ENCODE measurements at places on chromosomes 12 and 14.
A peak's percentile ranks its signal among the peaks of the same experiment; 100 is the strongest.

DNA sequence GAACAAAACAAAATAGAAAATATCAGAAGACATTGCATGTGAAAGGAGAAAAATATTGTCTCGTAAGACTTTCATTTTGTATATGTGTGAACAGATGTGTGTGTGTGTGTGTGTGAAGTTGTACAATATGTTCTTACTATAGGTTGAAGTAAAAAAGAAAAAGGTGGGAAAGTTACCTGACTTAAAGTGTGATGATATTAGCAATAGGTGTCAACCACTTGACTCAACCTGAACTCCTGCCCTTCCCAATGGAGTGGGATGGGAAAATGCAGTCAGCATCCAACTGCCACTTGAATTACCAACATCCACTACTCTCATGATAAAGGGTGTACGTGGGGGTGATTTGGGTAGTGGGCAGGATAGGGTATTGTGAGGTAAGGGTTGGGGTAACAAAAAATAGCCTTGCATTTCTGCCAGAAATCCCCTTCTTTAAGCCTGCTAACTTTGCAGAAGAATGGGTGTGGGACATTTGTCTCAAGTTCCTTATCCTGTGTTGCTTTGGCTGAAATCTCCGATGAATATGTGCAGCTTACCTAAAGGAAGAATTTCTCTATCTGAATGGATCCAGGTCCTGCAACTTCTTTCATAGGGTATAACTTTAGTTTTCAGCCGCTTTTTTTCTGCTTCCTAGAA lies 181.6 kb downstream of the CHST11 start:
- no peak for DNase-seq

GRCh38 chr12:6858799-6859198 lies 6.8 kb downstream of the USP5 start:
- no peak for DNase-seq

GRCh38 chr14:99484106-99484505 lies 2.9 kb downstream of the CCNK start:
- no peak for DNase-seq

DNA sequence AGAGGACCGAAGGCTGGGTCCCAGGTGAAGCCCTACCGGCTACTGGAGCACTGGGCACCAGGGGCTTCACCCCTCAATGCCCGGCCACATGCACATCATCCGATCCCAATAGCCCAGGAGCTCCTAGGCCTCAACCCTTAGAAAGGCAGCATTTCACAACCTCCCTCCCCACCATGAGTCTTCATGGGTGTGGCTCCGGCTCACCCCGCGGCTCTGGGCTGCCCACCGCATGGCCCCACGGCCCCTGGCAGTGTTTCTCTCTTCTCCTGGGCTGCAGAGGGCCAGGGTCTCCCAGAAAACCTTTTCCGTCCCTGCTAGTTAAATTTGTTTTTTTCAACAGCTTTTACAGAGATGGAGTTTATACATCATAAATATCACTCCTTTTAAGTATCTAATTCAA lies 28.6 kb upstream of the DLK1 start:
- DNase-seq, result no peak

DNA sequence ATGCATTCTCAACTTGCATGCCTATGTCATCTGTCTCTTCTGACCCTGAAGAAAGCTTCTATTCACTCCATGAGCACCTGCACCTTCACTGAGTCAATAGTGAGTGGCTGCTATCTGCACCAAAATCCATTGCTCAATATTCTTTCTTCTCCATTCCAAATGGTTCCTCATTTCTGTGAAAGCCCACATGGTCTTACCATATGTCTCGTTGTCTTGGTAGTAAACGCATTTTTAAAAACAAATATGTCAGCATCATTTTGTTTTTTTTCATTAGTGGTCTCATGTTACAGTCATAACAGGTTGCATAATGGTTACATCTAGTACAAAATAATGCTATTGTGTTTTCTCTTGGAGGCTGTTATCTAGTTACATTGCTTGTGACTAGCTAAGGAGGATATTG lies 106.9 kb upstream of the CPM start:
- DNase-seq, result no peak

- no peak for DNase-seq
Observed at GRCh38 chr12:23655112-23655511, 294.4 kb downstream of the SOX5 start.

DNA sequence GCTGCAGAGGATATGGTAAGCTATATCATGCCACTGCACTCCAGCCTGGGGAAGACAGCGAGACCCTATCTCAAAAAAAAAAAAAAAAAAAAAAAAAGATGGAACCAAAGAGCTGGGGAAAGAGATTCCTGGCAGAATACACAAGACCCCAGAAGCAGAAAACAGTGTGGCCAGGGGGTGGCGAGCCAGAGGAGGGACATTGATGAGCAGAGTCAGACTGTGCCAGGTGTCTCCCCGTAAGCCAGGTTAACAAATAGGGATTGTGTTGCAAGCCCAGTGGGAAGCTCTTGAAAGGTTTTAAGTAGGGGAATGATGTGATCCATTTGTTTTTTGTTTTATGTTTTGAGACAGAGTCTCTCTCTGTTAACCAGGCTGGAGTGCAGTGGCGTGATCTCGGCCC lies 56.1 kb downstream of the FIGNL2 start:
- DNase-seq, result no peak

- no peak for DNase-seq
Observed at GRCh38 chr12:8549381-8549780, 8.7 kb upstream of the CLEC4E start.

- no peak for DNase-seq
Observed at GRCh38 chr12:124737772-124738635, 125.7 kb downstream of the SCARB1 start.

DNA sequence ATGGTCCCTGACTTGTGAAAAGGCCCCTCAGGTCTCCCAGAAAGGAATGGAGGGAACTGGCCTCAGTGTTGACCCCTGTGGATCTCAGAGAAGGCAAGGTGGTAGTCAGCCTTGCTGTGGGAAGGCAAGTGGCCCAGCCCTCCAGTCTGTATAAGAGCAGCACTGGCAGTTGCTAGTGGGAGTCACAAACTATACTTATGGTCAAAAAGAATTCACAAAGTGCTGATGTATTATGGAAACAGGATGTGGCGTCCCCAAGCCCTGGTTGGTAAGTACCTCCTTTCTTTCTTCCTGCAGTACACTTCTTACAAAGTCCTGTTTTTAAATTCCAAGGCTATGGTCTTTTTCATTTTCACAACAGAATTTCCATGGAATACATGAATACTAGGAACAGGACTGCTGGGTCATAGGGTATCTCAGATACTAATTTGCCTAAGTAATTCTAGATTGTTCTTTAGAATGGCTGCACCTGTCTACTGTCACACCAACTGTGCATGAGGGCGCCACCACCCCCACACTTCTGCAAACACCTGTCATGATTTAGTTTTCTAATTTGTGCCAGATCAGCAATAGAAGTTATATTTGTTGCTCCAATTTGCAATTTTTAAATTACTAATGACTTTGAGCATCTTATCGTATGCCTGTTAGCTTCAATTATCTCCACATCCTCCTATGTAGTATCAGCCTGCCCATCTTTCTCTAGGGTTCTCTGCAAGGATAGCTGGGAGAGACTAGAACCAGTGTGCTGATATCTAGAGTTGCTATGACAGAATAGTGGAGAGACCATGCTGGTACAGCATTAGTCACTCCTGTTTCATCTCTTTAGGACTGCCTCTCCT lies 40.7 kb upstream of the TMEM263 start:
- DNase-seq, result no peak

- no peak for DNase-seq
Observed at GRCh38 chr12:131700271-131700670, 10.6 kb upstream of the SFSWAP start.

GRCh38 chr12:51905471-51906429 lies 1.6 kb upstream of the ACVRL1 start:
- peak; percentile 91 for DNase-seq

DNA sequence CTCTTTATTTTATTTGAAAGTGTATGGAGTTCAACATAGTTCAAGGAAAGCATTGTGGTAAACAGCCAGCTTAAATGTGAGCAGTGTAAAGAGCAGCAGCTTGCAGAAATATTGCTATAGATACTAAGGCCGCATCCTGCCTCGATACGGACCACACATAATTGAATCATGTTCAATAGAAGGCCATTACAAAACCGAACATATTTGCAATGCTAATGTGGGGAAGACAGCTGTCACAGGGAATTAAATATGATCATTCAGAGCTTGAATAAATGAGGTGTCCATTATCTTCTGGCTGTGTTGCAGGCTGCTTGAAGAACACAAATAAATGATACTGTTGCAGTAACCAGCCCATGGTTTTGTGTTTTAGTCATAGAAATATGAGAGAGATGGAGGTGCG lies 173.2 kb downstream of the BRMS1L start:
- no peak for DNase-seq

DNA sequence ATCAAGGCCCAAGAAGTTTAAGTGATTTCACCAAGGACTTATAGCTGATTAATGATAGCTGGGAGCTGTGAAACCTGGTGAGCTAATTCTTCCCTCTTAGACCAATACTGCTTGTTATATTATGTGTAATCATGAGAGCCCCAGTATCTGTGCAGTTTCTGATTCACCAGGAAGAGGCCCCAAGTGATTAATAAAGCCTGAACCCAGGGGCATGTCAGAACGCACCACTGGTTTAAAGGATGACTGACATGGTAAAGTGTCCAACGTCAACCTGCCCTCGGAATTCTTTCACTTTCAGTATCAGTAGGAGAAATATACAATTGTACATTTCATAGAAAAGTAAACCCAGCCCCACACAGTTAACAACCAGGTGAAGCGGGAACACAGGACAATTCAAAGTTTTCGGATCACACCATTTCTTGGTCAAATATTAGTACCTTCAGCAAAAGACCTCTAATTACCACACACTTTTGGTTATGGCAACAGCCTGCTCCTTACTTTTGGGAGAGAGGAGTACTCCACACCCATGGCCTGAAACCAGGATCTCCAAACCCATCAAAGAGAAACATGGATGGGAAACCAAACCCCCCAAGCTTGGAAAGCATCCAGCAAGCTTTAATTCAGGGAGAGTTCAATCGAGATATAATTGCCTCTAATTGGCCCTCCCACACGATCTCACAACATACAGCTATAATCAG lies 28.5 kb downstream of the TMCC3 start:
- DNase-seq, result no peak

GRCh38 chr12:88638966-88639760 lies 58.9 kb upstream of the KITLG start:
- DNase-seq, result no peak

DNA sequence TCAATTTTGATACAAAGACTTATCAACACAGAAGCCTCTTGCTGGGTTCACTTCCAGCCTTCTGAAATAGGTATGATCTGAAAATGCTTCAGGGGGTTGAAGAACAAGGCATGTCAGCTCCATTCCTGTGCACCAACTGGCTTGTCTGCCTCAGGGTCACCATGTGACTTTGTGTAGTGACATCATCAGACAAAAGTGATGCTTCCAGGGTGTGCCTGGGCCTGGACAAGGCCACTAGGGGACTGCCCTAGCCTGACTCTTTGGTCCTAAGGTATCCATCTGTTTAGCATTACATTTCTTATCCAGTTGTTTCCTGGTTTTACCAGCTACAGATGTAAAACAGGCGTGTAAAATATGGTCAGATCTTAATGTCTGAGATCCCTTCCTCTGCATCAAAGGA lies 155.6 kb downstream of the CAND1 start:
- no peak for DNase-seq

DNA sequence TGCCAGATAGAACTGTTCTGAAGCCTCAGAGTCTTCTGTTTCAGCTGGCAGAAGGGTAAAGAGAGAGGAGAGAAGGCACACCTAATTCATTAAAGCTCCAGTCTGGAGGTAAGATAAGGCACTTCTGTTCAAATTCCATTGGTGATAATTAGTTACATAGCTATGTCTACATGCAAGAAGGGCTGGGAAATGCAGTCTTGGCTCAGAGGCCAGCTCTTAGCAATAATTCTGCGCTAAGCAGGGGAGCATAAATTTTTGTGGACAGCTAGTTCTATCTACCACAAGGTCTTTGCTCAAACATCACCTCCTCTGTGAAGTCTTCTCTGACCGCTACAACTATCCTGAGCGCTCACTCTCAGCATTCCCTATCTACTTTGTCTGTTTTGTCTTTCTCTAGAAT lies 14.3 kb upstream of the E2F7 start:
- no peak for DNase-seq

DNA sequence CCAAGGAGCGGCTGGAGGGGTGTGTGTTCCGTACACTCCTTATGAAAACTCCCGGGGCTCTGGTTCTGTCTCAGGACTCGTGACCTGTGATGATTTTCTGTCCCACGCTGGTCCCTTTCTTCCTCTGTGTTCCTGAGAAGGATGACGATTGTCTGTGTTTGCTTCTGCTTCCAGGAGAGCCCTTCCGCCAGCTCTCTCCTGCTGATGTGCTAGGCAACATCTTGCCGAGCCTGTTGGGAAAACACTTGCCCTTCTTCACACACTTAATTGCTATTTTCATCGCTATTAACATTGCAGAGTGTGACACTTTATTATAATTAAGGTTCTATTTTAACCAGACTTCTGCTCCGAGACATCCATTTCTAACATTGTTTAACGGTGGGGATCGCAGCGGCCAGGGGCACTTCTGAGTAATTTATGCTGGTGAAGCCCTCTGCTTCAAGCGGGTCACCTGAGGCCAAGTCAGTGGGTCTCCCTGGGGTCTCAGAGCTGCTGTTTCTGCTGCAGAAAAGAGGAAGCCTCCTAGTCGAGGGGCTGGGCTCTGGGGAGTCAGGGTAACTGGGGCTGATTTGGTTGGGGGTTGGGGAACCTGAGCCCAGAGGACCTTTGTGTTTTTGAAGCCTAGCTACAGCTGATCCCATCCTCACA lies 88.6 kb downstream of the PRMT8 start:
- DNase-seq, result no peak

- DNase-seq, result no peak
Observed at GRCh38 chr14:80669426-80669825, 272.1 kb downstream of the CEP128 start.

GRCh38 chr14:104423701-104424405 lies 155.7 kb upstream of the C14orf180 start:
- DNase-seq, result no peak

- DNase-seq, result no peak
Observed at GRCh38 chr14:36997843-36998242, 174.6 kb downstream of the SLC25A21 start.

GRCh38 chr14:101707068-101707842 lies 54.3 kb upstream of the PPP2R5C start:
- peak; percentile 41 for DNase-seq
